ENCODE measurements at places on chromosomes 2 and 18. TPM values are rescaled to one million over a fixed set of nuclear protein-coding genes. Genes with fewer than 3 reads are reported as not detected.

DNA sequence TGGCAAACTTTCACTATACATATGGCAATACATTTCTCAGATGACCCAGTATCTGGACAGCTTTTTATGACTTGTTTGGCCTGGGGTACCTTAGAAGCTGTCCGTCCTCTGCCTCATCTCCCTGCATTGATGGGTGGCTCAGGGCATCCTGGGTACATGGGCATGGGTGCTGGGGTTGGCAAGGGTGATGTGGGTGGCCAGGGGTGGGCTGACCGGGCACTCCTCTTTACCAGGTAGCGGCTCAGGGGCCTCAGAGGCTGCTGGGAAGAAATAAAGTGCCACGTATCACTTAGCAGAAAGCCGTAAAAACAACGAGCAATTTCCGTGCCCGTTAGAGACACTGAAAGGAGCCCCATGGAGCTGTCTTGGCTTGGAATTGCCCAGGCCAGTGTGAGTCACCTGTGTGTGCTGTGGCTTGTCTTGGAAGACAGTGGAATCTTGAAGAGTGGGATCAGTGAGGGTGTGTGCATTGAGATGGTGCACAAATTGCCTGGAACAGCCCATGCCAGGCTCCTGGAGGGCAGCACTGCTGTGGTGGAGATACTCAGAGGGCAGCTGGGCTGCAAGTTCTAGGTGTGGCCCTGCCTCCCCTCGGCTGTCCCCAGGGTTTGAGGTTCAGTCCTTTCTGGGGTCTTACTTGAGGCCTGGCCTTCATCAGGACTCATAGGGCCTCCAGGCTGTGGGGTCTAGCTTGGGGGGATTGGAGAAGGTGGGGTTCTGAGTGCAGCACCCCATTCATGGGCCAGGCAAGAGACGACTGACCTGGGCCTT is 88.8 kb downstream of the FHOD3 start:
- H3K4me3 ChIP-seq: no peak overlapping the region
- no peaks in the 10 kb centered on the region for H3K4me1 ChIP-seq
- DNase-seq: no peak
- H3K27ac ChIP-seq: no peak overlapping the region

CHST10 gene
- 13.4 TPM for total RNA-seq

- DNase-seq: no peak
- no peaks in the 10 kb centered on the region for H3K4me1 ChIP-seq
- H3K36me3 ChIP-seq: no peaks in the 10 kb centered on the region
Measured at GRCh38 chr2:76307495-76307894, 596.8 kb upstream of the GCFC2 start.

- no peak overlapping the region for H3K4me3 ChIP-seq
- no peaks in the 10 kb centered on the region for H3K36me3 ChIP-seq
- no peak for DNase-seq
- H3K27ac ChIP-seq: no peak overlapping the region
- no peaks in the 10 kb centered on the region for H3K27me3 ChIP-seq
- H3K4me1 ChIP-seq: no peaks in the 10 kb centered on the region
Measured at GRCh38 chr2:98142106-98142791, 55.3 kb downstream of the VWA3B start.

GRCh38 chr2:168201584-168202116 is 45.7 kb downstream of the STK39 start:
- DNase-seq: no peak
- H3K27ac ChIP-seq: no peak overlapping the region
- no peak overlapping the region for H3K4me3 ChIP-seq
- no peaks in the 10 kb centered on the region for H3K36me3 ChIP-seq
- no peaks in the 10 kb centered on the region for H3K27me3 ChIP-seq

GRCh38 chr2:8656160-8656641 is 25.7 kb upstream of the ID2 start:
- H3K4me1 ChIP-seq: peaks cover 22% of the 10 kb centered on the region
- no peak overlapping the region for H3K4me3 ChIP-seq
- H3K27me3 ChIP-seq: no peaks in the 10 kb centered on the region
- DNase-seq: no peak
- H3K36me3 ChIP-seq: no peaks in the 10 kb centered on the region
